Effector memory CD8-positive, alpha-beta T cell (primary cell): ENCODE measurements at places on chromosomes 4 and X.

DNA sequence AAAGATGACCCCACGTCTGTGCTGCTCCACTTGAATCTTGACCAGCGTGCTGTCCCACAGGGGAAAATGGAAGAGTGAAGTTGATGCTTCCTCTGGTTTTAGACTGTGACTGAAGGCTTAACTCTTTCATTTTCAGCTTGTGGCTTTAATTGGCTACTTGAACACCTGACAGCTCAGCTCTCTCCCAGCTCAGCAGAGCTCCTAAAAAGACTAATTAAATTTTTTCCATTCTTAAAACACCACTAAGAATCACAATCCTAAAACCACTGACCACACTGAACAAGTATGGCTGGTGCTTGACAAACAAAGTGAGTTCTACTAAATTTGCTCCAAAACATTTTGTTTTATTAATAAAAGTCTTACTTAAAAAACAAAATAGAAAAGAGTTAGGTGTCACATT, 71.7 kb downstream of the SRPX start:
- DNase-seq, result no peak

DNA sequence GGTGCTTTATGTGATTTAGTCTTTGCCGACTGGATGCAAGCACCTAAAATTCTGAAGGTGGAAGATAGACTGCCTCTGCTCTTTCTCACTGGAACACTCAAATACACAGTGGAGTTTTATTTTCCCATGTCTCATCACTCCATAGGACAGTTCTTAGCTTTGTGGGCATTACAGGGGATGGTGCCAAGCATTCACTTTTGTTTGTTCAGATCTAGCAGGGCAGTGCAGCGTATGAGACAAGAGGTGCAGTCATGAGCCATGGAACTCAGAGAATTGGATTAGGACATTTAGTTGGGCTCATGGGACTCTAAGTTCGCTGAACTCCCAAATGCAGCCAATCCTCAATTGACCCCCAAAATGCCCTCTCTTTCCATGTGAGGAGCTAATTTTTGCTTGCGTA, 1136.9 kb upstream of the PRKX start:
- no peak for DNase-seq

DNA sequence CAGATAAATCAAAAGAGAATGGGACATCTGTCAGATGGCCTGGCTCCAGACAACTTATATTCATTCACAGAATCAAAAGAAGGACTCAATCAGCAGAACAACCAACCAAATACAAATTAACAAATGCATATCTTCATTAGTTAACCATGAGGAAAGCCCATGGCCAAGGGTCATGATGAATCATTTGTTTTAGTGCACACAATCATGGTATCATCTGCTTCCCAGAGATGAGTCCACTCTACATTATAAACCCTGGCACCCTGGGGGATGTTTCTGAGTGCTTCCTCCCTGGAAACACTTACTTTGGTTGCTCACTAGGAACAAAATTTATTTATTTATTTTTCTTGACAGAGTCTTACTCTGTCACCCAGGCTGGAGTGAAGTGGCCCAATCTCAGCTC, 453.3 kb upstream of the HS3ST1 start:
- no peak for DNase-seq

- no peak for DNase-seq
These were observed 154.3 kb upstream of the DCAF8L1 start for GRCh38 chrX:28135378-28136047.

DNA sequence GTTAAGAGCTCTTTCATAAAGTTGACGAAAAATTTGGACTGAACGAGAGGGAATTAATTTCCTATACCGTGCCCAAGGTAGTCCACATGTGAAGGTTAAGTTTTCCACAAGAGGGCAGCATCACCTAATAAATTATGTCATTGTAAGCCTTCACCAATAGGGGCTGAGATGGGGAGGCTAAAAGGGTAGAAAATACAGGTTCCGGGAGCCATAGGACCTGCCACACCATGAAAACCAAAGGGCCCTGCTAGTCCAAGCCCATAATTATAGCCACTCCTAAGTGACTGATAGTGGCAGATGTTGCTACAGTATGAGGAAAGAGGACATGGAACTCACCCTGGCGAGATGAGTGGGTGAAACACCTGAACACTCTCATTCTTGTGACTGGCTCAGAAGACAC, 122.2 kb downstream of the SHROOM4 start:
- DNase-seq, result peak; percentile 0

DNA sequence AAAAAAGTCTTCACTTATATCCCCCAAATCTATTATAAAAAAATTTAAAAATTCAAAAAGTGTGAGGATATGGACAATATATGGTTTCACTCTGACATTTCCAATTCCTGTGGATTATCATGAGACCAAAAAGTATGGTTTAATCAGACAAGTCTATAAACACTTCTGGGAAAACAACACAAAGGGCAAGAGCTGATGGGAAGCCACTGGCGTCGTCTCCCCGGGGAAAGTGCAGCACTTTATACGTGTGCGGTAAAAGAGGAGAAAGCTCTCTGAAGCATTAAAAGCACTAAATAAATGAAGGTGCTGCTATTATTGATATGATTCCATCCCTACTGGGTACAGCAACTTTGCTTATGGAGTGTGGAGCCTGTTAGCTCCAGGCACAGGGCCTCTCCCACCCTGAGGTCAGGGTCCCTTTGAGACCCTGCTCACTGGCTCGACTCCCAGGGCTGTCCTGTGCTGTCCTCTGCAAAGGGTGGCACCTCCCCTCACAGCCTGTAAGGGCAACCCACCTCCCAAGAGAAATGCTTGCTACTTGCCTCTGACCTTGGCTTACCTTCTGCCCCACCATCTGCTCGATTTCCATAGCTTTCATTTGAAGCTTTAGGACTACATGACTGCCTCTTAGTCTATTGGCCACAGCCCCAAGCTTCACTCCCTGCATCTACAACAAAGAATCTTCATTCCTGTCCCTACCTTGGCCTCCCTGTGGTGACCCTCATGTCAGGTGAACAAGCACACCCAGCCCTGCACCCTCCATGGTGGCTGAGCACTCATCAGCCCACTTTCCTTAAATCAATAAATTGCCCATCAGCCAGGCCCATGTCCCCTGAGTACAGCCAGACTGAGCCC, 248.6 kb downstream of the HNRNPD start:
- DNase-seq, result no peak

GRCh38 chrX:1205681-1206611, 6.5 kb downstream of the CRLF2 start:
- no peak for DNase-seq

DNA sequence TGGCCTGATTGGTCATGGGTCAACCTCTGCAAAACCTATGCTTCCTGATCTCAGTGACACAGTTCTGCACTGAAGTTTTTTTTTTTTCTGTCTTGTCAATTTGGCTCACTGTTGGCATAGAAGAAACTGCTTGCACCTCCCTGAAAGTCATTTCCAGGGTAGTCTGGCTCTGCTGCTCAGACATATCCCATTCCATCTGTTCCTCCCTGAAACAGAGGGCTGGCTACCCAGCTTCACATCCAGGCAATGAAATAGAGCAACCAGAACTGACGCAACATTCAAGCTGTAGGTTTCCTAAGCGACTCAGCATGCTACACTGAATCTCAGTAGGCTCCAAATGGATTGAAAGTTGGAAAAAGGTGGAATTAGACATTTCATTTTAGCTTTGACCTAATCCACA, 176.8 kb upstream of the MBNL3 start:
- DNase-seq, result no peak

GRCh38 chrX:125193921-125194320, 125.8 kb upstream of the TEX13C start:
- DNase-seq, result no peak

DNA sequence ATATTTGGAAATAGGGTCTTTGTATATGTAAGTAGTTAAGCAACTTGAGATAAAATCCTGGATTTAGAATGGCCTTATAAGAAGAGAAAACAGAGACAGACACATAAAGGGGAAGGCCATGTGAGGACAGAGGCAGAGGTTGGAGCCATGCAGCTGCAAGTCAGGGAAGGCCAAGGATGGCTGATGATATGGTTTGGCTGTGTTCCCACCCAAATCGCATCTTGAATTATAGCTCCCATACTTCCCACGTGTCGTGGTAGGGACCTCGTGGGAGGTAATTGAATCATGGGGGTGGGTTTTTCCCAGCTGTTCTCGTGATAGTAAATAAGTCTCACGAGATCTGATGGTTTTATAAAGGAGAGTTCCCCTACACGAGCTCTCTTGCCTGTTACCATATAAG, 76.3 kb downstream of the STK32B start:
- DNase-seq, result no peak

DNA sequence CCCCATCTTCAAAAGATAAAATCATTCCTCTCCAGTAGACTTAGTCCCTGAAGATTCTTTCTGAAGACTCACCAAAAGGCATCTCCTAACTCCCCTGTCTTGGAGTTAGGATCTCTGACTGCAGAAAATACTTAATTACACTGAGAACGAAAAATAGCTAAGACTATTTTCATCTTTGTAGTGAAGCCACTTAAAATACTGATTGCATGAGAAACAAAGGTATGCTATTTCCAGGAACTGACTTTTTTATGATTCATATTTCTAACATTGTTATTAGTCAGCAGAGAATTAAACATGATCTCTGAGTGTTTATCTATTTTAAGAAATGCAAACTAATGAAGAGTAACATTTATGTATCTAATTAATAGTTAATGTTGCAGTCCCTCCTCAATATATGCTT, 71.8 kb upstream of the NR3C2 start:
- no peak for DNase-seq

DNA sequence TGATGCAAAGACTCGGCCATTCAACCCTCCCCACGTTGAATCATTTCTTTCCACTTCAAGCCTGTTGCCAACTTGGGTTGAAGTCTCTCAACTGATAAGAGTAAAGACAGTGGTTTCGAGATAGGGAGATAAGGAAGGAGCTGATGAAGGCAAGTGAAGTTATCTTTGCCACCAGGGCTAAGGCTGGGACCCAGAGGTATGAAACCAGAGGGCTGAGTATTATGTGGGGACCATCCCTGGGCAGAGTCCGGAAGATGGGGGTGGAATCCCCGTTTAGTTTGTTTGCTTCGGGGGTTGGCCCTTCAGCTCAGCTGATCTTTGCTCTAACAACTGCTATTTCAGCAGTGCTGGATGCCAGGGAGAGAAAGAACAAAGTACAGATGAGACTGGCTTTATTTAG, 2.3 kb upstream of the XPNPEP2 start:
- no peak for DNase-seq

GRCh38 chrX:19334945-19335626, 8.6 kb upstream of the PDHA1 start:
- no peak for DNase-seq

DNA sequence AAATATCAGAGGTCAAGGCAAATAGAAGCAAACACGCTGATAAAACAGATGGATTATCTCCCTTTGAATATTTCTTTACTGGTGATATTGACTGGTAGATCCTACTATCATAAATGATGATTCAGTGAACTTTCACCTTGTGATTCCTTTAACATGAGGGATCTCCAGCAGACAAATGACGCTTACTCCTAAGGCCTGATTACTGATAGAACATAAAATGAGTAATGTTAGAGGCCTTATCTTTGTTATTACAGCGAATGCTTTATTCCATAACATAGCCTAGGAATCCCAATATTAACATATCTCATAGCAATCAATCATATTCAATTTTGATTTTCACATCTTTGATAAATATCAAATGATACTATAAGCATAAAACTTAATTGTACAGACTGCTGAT, 152.3 kb downstream of the SLC10A7 start:
- DNase-seq, result no peak

- DNase-seq, result no peak
These were observed 22.4 kb downstream of the TMEM33 start for GRCh38 chr4:41957634-41958033.

DNA sequence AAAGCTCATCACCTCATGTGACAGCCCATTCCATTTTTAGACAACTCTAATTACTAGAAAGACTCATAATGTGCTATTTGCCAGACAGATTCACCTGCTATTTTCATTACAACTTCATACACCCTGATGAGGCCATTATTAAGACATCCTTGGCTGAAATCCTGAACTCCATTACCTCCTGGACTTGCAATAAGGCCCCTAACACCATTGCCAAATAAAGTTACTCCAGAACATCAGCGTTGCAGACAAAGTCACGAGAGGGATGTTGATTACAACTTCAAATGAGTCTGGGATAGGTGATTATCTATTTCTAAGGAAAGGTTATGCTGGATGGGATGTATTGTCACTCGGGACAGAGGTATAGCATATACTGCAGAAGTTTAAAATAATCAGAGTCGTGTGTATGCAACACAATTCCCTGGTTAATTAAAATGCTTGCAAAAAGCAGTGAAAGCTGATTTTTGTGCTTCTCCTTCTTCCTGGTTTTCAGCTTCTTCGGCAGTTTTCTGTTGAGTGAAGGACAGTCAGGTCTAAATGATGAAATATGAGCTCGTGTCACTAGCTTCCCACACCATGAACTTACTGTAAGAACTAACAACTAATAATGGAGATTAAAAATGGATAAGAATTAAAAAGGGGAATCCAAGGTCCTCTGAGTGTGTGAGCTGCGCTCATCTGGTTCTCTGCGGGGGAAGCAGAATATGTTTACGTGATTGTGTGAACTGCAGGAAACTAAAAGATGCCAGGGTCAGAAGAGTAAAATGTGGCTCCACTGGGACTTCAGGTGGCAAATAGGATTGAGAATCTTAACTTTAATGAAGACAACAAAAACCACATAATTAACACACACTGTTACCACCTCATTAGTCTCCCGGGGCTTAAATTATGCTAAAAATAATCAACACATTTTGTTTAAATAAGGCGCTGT, 17.6 kb upstream of the SOD3 start:
- no peak for DNase-seq

GRCh38 chrX:74925225-74926088, at the start of gene NEXMIF:
Gene NEXMIF (minus strand): TSS chrX:74925452.
- DNase-seq, result no peak

GRCh38 chrX:153319295-153320046, 2.1 kb downstream of the PNMA6F start:
- DNase-seq, result no peak

DNA sequence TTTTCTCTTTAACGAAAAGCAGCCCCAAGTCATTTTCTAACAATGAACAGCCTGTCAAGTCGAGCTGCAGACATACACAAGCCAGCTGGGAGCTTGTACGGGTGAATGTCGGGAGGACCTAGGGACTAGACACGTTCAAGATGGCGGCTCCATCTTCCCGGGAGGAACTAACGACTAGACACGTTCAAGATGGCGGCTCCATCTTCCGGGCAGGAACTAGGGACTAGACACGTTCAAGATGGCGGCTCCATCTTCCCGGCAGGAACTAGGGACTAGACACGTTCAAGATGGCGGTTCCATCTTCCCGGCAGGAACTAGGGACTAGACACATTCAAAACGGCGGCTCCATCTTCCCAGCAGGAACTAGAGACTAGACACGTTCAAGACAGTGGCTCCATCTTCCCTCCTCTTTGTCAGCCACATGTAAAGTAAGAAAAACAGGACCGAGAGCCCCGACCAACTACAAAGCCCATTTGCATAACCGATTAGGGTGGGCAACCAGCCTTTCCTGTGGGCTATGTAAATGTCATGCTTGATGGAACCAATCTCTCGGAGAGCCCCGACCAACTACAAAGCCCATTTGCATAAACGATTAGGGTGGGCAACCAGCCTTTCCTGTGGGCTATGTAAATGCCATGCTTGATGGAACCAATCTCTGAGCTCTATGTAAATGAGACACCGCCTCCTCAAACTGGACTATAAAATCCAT, 175.5 kb downstream of the DHRSX start:
- peak; percentile 11 for DNase-seq
